ENCODE measurements at places on chromosomes 1 and 21. TPM values are rescaled to one million over a fixed set of nuclear protein-coding genes. Genes with fewer than 3 reads are reported as not detected.

The PGLYRP4 gene
- total RNA-seq = not detected

The UBL4B gene
- total RNA-seq = not detected

The S100A2 gene
- total RNA-seq = 0.33 TPM

The WASF2 gene
- 57.8 TPM for total RNA-seq

The CHODL gene
- 0.10 TPM for total RNA-seq

The GJC2 gene
- 3.3 TPM for total RNA-seq

The DSTYK gene
- total RNA-seq = 10.5 TPM

The CNR2 gene
- not detected for total RNA-seq

The ASTN1 gene
- not detected for total RNA-seq

The FYB2 gene
- not detected for total RNA-seq

The LAX1 gene
- total RNA-seq = 0.10 TPM

The MCOLN2 gene
- not detected for total RNA-seq

The PDC gene
- not detected for total RNA-seq

The MTARC2 gene
- total RNA-seq = 14.7 TPM

The HCN3 gene
- total RNA-seq = 0.65 TPM

The CELA2B gene
- not detected for total RNA-seq

The LMO4 gene
- 13.3 TPM for total RNA-seq

The OR2M2 gene
- total RNA-seq = not detected

The DTL gene
- total RNA-seq = 28.4 TPM

The ERICH3 gene
- total RNA-seq = not detected

The LCE1E gene
- not detected for total RNA-seq

The CHIA gene
- total RNA-seq = not detected

The SH2D1B gene
- not detected for total RNA-seq

The PLEKHG5 gene
- total RNA-seq = 69.6 TPM

The CYP4Z1 gene
- total RNA-seq = not detected

The TP53BP2 gene
- 26.8 TPM for total RNA-seq

The FCRL5 gene
- total RNA-seq = not detected

The ANKRD34A gene
- 0.33 TPM for total RNA-seq

The HMCN1 gene
- total RNA-seq = 3.6 TPM

The MXRA8 gene
- 1.6 TPM for total RNA-seq

The PGLYRP3 gene
- total RNA-seq = not detected

The HES4 gene
- 20.6 TPM for total RNA-seq

The CELA3A gene
- total RNA-seq = not detected

The GBP5 gene
- total RNA-seq = under 0.01 TPM

The CFAP126 gene
- not detected for total RNA-seq

The S100A16 gene
- total RNA-seq = 678 TPM

The FAM151A gene
- not detected for total RNA-seq

The ARHGAP30 gene
- not detected for total RNA-seq

The DCST2 gene
- total RNA-seq = not detected

The ABCA4 gene
- 5.2 TPM for total RNA-seq

All from vein endothelial cell (primary cell).